Stimulated activated CD4-positive, alpha-beta T cell treated with anti-CD3 and anti-CD28 coated beads, Interleukin-15, amount 100 ng/mL, for 1 hour (primary cell): ENCODE measurements at places on chromosomes 12 and 14.

GRCh38 chr14:100468557-100468956 lies 118.7 kb downstream of the BEGAIN start:
- DNase-seq: no peak

DNA sequence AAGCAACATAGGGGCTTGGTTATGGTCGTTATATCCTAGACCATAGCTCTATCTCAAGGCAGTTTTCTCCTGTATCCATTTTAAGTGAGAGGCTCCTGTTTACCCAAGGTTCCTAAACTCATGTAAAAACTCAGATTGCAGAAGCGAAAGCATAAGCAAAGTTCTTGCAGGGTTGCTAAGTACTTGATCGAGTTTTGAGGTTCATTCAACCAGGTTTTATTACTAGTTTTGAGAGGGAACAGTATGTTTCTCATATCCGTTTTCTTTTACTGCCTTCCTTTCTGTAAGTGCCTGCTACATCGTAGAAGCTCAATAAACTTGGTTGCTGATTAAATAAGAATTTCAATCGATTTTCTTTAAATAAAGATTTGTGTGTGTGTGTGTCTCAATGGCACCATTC lies 5.1 kb downstream of the AKAP3 start:
- no peak for DNase-seq

DNA sequence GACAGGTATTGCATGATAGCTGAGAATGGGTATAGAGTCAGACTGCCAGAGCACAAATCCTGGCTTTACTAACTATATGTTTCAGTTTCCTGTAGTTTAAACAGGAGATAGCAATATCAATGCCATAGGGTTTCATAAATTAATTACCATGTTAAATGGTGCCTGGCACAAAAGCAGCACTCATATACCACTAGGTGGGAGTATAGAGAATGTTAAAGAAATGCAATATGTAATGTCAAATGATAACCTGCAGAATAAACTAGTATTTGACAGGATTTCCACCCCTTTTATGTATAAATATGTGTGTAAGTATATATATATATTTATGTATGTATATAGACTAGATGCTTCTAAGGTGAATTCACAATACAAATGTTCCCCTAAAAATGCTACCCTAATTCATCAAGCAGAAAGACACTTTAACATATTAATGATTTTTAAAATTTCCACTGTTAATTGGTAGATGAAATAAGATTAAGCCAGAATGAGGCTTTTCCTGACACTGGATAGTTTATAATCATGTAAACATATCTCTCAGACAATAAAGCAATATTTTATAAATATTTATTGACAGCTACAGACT lies 8.6 kb downstream of the WDR89 start:
- no peak for DNase-seq

DNA sequence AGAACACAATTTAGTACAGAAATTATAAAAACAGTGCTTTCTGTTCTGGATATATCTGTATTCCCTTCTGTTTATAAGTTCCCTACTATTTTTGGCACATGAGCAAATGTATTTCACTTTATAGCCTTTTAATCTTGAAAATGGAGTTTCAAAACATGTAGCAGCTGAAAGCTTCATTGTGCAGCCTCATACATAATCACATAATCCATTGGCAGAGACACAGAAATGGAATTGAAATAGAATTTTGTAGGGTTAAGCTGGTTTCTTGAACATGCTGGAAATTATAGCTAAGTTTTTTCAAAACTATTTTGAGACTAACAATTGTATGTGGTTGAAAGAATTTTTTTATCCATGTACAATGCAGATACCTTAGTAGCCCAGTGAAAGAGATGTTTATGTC lies 614.3 kb upstream of the MDGA2 start:
- DNase-seq: no peak

DNA sequence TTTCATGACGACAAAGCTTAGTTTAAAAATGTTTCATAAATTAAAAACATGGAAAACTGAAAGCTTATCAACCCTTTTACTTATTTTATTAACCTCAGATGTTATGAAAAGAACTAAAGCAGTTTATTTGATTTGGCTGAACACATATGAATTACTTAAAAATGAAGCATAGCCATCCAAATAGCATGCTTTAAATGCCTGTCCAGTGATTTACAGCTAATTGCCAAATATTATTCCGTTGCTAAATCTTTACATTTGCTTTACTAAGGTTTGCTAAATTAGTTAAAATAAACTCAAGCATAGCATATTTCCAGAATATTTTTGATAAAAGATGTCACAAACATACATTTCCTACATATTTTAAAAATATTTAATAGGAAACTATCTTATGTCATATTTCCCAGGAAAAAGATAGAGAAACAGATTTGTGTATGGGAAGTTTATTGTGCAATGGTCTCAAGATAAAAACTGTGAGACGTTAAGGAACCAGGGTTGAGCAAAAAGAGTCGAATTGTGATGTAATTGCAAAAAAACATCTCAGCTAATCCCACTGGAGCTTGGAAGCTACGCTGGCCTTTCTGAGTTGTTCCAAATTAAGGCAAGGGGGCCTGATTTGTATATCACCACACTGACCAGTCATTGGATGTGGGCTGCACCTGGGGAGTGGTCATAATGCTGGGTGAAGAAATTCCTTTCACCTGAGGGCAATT lies 25.8 kb downstream of the GPR135 start:
- no peak for DNase-seq

DNA sequence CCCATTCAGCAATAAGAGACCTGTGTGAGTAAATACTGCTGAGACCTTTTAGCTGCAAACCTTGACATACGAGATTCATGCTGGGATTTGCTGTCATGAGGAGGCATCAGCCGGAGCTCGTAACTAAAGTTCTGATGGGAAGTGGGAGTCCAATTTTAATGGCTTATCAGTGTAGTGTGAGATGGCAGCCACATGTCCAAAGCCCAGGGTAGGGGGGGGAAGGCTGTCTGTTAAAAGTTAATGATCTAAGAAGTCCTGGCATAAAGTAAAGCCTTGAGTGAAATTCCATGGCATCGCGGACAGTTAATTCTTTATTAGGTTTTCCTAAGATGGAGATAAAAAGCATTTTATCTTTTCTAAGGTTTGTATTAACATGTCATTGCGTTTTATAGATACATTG lies 240.0 kb downstream of the AACS start:
- DNase-seq: no peak

DNA sequence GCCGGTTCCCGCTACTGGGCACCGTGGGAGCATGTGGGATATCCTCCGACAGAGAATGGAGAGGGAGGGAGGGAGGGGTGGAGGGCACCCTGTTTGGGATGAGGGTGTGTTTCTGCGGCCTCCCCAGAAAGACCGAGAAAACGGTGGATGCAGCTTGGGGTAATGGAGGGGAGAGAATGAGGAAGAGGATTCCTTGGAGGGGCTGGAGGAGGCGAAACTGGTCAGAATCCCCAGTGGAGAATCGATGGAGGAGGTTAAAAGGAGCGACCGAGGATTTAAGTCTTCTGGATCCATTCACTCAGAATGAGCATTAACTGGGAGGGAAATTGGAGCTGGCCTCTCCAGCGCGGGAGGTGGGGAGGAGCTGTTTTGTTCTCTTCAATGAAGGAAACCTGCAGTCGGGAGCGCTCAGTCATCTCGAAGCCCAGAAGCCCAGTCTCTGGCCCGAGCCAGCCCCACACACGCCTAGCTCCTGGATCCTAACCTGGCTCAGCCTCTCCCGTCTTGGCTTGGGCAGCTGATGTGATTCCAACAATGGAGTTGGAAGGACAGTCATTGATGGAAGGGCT lies 581 bp downstream of the ARG2 start:
- DNase-seq: no peak

DNA sequence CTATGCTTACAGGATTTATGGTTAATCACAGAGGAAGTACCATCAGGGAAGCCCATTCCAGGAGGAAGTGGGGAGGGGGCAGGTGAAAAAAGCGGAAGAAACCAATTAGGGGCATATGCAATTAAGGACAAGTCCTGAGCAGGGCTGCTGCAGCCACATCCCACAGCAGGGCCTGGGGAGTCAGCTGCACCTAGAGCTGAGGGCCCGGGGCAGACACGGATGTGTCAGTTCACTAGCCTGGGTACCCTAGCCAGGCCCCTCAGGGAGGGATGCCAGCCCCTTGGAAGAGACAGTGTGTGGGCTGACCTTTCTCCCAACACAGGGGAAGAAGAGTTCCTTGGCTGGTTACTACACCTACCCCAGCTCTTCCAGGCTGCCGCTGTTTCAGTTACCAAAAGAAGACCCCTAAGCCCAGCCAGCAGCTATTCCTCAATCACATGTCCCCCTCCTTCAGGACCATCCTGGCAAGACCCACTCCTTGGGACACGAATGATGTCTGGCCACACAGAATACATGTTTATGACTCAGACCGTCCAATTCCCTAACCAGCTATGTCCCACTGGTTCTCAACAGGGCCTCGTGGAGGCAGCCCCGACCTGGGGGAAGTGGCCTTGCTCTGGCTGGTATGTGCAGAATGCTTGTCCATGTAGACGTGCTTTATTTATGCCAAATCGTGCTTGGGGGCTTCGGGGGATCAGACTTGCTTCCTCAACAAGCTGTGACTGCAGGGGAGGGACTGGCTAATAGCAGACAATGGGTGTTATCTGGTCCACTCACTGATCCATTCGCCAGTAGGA lies 133.7 kb upstream of the RTL1 start:
- no peak for DNase-seq

DNA sequence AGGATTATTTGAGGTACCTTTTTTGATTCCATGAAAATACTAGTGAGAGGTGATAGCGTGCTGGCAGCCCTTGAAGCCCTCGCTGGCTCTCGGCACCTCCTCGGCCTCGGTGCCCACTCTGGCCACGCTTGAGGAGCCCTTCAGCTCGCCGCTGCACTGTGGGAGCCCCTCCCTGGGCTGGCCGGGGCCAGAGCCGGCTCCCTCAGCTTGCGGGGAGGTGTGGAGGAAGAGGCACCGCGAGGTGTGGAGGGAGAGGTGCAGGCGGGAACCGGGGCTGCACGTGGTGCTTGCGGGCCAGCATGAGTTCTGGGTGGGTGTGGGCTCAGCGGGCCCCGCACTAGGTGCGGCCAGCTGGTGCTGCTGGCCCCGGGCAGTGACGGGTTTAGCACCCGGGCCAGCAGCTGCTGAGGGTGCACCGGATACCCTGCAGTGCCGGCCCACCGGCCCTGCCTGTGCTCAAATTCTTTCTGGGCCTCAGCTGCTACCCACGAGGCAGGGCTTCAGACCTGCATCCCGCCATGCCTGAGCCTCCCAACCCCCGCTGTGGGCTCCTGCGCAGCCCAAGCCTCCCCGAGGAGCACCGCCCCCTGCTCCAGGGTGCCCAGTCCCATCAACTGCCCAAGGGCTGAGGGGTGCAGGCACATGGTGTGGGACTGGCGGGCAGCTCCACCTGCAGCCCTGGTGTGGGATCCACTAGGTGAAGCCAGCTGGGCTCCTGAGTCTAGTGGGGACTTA lies 7.4 kb downstream of the MOK start:
- no peak for DNase-seq

DNA sequence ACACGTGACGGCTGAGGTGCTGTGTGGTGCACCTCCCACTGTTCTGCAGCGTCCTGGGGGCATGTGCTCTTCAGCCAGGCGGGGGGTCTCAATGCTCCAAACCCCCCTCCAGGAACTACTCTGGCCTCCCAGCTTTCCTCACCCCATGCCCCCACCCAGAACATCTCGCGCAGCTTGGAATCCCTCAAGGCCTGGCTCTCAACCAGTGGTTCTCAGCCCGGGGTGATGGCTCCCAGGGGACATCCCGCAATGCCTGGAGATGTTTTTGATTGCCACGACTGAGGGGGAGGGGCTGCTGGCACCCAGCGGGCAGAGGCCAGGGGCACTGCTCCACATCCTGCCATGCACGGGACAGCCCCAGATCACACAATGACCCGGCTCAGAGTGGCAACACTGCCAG lies 78.9 kb upstream of the DICER1 start:
- DNase-seq: no peak

DNA sequence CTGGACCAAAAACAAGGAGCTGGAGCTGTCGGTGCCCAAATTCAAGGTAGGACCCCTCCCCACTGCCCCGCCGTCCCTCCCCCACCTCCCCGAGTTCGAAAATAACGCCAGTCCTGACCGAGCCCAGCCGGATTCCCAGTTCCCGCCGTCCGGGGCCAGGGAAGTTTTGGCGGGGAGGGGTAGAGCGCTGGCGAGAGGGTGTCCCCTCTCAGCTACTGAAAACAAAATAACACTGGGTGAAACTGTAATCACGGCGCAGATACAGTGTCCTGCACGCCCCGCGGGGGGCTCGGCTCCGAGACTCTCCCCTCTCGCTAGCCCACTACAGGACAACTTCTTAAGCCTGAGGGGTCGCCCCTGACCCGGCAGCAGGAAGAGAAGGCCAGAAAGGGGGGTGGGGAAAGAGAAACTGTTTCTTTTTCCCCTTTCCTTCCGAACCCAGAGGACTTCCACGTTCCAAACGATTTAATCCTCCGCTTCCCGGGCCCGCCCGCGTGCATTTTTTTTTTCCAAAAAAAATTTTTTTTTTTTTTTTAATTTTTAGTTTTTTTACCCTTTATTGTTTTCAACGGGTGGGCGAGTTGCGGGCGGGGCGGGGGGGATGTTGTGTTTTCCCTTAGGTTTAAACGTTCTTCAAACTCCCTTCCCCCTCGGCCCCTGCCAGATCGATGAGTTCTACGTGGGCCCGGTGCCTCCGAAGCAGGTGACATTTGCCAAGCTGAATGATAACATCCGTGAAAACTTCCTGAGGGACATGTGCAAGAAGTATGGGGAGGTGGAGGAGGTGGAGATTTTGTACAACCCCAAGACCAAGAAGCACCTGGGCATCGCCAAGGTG lies 1.6 kb downstream of the SETD1B start:
- DNase-seq: no peak

- no peak for DNase-seq
These were observed 21.6 kb upstream of the GOLGA3 start for GRCh38 chr12:132850291-132850690.

DNA sequence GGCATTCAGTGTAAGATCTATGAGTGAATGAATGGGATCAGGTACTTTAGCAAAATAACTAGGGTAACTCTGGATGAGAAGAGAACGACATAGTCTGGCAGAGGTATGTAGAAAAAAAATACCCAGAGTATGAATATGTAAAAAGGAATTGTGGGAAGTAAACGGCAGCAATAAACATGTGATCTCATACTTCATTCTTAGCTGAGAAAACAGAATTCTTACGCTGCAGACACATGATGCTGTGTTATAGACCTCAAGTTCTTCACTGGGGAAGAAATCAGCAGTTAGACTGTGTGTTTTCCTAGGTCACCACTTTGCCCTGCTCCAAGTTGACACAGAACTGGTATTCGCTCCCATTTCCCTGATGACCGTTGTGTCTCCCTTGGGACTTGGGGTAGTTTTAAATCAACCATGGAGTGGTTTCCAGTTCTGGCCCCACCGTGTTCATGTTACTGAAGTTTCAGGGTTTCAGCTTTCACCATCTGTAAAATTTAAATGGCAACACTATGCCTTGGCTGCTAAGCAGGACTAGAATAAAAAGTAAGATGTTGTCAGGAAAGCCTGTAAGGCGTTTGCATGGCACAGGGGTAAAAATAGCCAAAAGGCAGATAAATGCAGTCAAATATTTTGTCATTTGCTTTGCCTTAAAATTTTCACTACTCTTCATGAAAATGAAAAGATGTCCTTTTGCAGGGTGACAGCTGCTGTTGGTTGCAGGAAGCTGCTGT lies 223.7 kb downstream of the PELI2 start:
- DNase-seq: no peak
